Spinal cord (tissue), 10 donors: ENCODE measurements at places on chromosomes 4 and X. TPM values are rescaled to one million over a fixed set of nuclear protein-coding genes. Genes with fewer than 3 reads are reported as not detected.

GRCh38 chr4:38855466-38855865 is 1.2 kb downstream of the TLR6 start:
- no peak for DNase-seq

The SULT1E1 gene
- 218 TPM for total RNA-seq

DNA sequence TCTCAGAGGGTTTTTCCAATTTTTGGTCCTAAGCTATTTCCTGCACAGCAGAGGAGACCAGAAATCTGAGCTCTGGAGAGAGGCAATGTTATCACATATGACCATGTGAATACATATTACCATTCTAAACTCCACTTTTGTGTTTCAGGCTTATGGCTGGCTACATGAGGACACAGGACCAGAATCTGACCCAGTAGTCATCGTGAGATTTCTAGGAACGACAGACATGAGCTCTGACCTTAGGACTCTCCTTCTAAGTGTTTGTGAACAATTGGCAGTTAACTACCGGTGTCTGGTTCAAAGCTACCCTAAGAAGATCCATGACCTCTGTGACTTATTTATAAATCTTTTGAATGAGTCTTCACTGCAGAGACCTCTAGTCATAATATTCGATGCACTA is 198.6 kb downstream of the NWD2 start:
- no peak for DNase-seq

GRCh38 chr4:723751-724530 is 18.3 kb downstream of the PCGF3 start:
- DNase-seq, result no peak

The NR3C2 gene
- total RNA-seq, result 19.1 TPM

GRCh38 chr4:78940752-78941151 is 1.5 kb upstream of the PAQR3 start:
- no peak for DNase-seq

The PNMA5 gene
- 3.3 TPM for total RNA-seq
